ENCODE measurements at places on chromosomes 13 and 19.

GRCh38 chr13:25901460-25902376, 150.1 kb downstream of the SHISA2 start:
- DNase-seq = peak; percentile 2

DNA sequence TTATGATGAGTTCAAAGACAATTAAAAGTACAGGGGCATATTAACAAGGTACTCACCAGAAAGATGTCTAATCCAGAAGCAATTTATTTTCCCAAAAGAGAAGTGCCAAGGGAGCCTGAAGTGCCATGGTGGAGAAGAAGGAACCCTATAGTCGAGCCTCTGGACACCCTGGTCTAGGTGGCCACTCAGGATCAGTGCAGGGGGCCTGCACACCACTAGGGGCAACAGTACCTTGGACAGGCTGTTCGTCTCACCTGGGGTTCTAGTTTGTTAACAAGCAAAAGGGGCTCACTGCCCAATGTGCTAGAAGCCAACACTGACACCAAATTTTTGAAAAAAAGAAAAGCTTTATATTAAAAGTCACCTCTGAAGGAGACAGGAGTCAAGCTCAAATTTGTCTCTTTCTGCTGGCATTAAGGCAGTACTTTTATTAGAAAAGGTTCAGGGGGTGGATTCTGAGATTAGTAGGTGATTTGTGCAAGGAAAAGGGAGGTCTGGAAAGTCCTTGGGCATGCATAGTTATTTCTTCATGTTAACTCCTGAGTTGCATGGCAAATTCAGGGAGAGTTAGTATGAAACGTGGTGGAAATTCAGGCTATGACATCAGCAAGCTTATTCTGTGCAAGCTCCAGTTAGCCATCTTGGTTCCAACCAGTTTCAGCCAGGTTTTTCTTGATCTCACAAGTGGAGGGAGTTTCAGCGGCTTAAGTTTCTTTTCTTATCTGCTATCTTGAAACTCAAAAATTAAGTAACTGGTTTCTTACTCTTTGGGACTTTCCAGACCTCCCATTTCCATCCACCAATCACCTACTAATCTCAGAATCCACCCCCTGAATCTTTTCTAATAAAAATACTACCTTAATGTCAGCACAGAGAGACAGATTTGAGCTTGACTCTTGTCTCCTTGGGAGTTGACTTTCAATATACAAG, 884 bp upstream of the CBY2 start:
- DNase-seq = no peak

DNA sequence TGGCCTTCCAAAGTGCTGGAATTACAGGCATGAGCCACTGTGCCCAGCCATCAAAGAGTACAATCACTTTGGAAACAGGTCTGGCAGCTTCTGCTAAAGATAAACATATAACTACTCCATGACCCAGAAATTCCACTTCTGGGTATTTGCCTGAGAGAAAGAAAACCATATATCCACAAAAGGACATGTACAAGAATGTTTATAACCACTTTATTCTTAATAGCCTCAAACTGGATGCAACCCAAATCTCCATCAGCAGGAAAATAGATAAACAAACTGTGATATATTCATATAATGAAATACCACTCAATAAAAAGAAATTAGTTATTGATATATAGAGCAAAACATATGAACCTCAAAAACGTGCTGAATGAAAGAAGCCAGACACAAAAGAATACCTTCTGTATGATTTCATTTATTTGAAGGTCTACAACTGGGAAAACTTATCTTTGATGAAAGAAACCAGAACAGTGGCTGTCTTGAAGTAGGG, 40.5 kb downstream of the TEX26 start:
- DNase-seq = no peak

DNA sequence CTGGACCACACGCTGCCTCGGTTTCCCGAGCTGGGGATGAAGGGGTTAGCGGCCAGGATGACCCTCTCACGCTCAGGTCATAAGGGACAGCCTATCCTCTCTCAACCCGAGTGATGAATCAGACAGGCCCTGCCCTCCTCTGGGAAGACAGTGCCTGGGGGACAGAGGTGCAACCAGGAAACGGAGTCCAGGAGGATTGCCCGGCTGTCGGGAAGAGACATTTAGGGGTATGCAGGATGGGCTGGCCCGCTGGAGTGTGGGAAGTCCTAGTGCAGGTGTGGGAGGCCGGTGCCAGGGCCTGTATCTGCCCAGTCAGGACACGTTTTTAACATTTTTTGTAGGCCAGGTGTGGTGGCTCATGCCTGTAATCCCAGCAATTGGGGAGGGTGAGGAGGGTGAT, 8.3 kb downstream of the LSM7 start:
- no peak for DNase-seq

GRCh38 chr19:45667620-45668341, at the start of gene GIPR:
TSS of gene GIPR (plus strand) at chr19:45668221. CDS start at chr19:45669521, 1,300 bp downstream.
- peak; percentile 72 for DNase-seq

DNA sequence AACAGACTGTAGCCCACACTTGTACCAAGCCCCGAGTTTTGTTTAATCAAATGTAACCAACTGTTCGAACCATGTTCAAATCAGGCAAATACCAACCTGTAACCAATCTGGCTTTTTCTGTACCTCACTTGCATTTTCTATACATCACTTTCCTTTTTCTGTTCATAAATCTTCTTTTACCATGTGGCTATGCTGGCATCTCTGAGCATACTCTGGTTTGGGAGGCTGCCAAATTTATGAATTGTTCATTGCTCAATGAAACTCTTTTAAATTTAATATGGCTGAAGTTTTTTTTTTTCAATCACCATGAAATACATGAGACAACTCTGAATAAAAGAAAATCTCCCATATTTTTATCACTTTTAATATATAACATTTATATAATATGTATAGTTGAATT, 256.1 kb downstream of the SLITRK6 start:
- peak; percentile 58 for DNase-seq

- DNase-seq = no peak
These were observed 98.0 kb downstream of the SPRY2 start for GRCh38 chr13:80242728-80243427.

DNA sequence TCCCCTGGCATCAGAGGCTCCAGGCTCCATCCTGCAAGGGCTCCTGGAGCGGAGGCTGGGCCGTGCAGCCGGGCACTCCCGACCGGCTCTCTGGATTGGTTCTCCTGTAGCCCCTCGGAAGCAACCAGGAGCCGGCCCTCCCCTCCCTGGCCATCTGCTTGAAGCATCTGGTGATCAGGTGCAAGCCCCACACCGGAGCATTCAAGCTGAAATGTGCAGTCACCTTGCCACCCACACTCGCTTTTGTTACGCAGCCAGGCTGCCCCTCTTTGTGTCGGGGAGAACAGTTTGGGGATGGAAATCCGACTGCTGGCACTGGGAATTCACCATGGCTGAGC, 258.8 kb downstream of the ZNF536 start:
- DNase-seq = no peak

GRCh38 chr13:62837895-62838294, 1422.2 kb upstream of the PCDH20 start:
- no peak for DNase-seq

- peak; percentile 87 for DNase-seq
These were observed 13.2 kb downstream of the NCAN start for GRCh38 chr19:19224852-19225494.

DNA sequence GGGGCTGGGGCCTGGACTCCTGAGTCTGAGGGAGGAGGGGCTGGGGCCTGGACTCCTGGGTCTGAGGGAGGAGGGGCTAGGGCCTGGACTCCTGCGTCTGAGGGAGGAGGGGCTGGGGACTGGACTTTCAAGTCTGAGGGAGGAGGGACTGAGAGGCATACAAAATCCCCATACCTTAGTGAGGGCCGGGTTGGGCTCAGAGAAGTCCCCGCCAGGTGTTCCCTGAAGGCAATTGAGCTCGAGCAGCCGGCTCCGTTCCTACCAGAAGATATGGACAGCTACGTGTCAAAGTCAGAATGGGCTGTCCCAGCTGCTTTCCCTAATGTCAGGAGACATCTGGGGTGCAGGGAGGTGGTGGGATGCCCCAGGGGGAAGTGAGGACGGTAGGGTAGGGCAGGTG, 9.5 kb downstream of the PHLDB3 start:
- no peak for DNase-seq

- DNase-seq = no peak
These were observed 50.7 kb upstream of the PNMA8B start for GRCh38 chr19:46546194-46546896.

GRCh38 chr13:94662274-94662945, 49.9 kb downstream of the SOX21 start:
- no peak for DNase-seq

DNA sequence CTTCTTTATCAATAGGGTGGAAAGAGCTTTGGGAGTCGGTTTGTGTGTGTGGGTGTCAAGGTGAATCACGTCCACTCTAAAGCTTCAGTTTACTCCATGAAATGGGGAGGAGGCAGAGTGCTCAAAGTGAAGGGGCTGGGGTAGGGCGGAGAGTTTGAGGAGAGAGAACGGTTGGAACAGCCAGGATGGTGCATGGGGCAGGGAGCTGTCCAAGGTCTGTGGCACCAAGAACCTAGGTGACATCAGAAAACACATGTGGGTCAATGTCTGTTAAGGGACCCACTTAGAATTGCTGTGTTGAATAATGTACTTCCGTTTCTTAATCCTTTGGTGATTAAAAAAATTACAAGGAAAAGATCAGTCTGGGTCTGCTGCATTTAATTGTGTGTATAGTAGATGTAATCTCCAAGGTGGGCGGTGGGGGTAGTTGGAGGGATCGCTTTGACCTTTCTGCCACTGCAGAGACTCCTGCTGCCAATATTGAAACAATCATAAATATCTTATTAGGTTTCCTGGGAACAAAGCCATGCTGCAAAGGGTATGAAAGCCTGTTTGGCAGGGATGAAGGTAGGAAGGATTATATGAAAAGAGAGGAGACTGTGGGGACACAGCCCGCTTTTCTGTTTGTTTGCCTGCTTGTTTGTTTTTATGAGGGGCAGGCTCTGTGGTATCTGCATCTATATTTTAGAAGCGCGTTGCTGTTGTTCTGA, 122.3 kb downstream of the ATP8A2 start:
- DNase-seq = no peak

GRCh38 chr13:100182900-100183490, 94.1 kb downstream of the PCCA start:
- no peak for DNase-seq

Data from SHP77 (cell line).